HuH-7.5 (cell line): ENCODE measurements at places on chromosomes 2 and 18.
A peak's percentile ranks its signal among the peaks of the same experiment; 100 is the strongest.

GRCh38 chr2:42138163-42139015 lies 30.8 kb upstream of the EML4 start:
- no peak for DNase-seq

GRCh38 chr2:45732436-45732835 lies 81.0 kb downstream of the PRKCE start:
- DNase-seq: no peak

- no peak for DNase-seq
Observed at GRCh38 chr2:54228945-54229344, 27.1 kb downstream of the TSPYL6 start.

DNA sequence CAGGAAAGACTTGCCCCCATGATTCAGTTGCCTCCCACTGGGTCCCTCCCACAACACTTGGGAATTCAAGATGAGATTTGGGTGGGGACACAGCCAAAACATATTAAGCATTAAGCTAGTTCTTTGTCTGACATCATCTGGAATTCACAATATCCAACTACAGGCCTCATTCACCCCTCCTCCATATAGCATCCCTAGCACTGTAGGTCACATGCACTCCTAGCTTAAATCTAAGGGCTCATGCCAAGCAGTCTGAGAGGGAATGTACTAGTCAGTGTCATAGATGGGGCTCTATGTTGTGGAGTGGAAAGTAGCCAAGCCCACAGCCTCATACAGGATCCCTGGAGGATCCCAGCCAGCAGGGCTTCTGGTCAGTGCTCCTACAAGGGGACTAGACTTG lies 92.1 kb downstream of the IRS1 start:
- no peak for DNase-seq

DNA sequence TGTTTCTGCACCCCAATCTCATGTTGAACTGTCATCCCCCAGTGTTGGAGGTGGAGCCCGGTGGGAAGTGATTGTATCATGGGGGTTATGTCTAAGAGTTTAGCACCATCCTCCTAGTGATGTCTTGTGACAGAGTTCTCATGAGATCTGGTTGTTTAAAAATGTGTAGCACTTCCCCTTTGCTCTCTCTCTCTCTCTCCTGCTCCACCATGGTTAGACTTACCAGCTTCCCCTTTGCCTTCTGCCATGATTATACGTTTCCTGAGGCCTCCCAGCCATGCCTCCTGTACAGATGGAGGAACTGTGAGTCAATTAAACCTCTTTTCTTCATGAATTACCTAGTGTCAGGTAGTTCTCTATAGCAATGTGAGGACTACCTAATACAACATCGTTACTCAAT lies 396.9 kb upstream of the LRATD1 start:
- no peak for DNase-seq

- no peak for DNase-seq
Observed at GRCh38 chr2:216857131-216857550, 2.7 kb downstream of the TNP1 start.

- DNase-seq: peak; percentile 6
Observed at GRCh38 chr18:34867520-34867919, 157.4 kb downstream of the DTNA start.

DNA sequence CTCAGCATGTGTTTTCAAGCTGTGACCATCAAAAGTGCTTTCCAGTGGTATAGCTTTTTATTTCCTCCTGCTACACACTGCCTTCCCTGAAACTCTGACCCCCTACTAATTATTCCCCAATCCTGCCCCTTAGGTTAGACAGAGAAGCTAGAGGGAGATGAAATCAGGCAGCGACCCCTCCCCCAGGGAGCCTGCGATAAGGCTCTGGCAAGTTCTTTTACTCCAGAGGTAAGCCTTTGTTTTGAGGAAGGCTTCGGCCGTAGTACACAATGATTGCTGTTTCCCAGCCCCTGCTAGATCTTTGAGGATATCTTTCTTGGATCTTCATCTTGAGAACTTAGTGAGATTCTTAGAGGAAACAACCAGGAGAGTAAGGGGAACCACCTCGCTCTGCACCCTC lies 33.5 kb upstream of the NOL4 start:
- DNase-seq: no peak

- no peak for DNase-seq
Observed at GRCh38 chr2:229375251-229375650, 104.2 kb upstream of the PID1 start.

GRCh38 chr2:71941726-71942525 lies 205.7 kb downstream of the CYP26B1 start:
- no peak for DNase-seq

- no peak for DNase-seq
Observed at GRCh38 chr2:26477126-26477910, 606 bp downstream of the OTOF start.

- DNase-seq: no peak
Observed at GRCh38 chr2:135279209-135279608, 227.1 kb downstream of the RAB3GAP1 start.

GRCh38 chr2:145961846-145962245 lies 1441.9 kb upstream of the ZEB2 start:
- no peak for DNase-seq
